ENCODE measurements at places on chromosomes 16 and 17.

- DNase-seq: no peak
These were observed 91.3 kb downstream of the SKAP1 start for GRCh38 chr17:48338720-48339119.

GRCh38 chr17:82863941-82864712, 24.3 kb upstream of the ZNF750 start:
- DNase-seq: peak; percentile 92

- no peak for DNase-seq
These were observed 4.0 kb upstream of the PERCC1 start for GRCh38 chr16:1426734-1427471.

DNA sequence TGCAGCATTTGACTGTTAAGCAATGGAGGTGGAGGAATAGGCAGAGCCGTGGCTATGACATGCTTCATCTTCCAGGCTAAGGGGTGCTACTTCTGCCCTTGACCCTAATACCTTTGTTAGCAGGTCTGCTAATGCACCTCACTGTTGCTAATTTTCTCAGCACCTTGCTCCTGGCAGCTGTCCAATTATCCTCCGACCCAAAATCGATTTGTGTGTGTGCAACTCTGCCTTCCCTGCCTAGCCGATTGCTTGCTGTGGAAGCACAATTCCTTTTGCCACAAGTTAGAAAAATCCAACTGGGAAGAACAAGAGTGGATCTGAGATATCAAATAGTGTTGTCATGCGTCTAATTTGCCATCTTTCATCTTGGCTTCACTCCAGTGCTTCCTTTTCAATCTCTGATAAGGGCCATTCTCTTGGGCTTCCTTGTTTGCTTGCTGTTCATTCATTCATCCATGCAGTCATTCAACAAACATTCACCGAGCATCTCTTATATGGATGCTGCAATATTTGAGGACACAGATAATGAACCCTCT, 422.8 kb downstream of the RBFOX1 start:
- no peak for DNase-seq

DNA sequence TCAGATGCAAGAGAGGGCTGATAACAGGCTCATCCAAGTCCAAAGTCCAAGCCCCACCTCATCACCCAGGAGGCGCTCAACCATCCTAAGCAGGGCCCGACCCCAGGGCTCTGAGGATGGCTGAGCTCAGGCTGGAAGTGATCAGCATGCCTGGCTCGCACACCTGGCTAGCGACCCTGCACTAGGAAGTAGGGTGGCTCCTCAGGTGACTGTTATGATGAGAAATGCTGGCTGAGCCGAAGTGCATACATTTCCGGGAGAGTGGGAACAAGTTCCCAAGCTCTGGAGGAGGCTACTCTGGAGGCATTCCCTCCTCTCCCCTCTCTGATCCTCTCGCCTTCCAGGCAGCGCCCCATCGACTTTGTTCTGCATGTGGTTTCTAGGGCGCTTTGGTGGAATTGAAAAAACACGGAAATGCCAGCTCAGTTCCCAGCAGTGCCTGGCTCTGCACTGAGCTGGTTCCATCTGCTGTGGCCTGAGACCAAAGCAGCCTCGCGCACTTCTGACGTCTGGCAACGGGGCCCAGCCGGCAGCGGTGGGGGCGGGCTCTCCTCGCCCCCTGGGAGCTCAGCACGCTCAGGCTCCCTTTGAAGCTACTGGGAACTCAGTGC, 130.3 kb downstream of the IRF8 start:
- no peak for DNase-seq

DNA sequence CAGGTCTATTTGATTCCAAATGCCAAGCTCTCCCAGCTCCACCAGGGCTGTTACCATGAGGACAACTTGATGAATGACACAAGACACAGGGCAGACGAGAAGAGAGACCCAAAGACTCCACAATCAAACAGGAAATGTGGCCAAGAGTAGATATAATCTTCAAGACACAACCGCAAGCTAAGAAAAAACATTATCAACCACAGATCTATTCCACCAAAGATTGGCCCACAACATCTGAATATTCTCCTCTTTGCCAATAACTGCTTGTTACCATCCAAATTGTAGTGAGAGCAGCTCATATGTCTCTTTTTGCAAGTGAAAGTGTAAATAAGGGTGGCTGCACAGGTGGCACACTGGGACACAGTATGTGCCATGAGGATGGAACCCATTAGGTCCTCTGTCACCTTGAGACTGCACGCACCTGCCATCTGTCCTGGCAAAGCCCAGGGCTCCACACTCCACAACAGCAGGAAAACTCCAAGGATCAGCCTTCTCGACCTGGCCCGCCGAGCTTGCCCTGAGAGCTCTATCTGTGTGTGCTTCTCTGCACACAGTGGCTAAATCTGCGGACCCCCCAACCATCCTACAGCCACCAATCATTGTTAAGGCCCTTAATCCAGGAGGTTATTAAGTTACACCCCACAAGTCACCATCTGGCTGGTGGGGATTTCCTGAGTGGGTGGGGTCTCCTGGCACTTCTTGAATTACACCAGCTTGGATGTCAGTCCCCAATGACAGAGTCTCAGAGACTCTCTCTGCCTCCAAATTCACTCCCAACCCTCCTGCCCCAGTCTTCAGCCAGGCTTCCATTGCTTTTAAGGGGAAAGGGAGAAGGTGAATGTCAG, 50.5 kb downstream of the DYNLRB2 start:
- no peak for DNase-seq

GRCh38 chr17:6556121-6557039, at the start of gene PITPNM3:
Gene PITPNM3, minus strand, starts transcription at chr17:6556555. Its CDS starts 149 bp downstream, at chr17:6556406.
- no peak for DNase-seq

DNA sequence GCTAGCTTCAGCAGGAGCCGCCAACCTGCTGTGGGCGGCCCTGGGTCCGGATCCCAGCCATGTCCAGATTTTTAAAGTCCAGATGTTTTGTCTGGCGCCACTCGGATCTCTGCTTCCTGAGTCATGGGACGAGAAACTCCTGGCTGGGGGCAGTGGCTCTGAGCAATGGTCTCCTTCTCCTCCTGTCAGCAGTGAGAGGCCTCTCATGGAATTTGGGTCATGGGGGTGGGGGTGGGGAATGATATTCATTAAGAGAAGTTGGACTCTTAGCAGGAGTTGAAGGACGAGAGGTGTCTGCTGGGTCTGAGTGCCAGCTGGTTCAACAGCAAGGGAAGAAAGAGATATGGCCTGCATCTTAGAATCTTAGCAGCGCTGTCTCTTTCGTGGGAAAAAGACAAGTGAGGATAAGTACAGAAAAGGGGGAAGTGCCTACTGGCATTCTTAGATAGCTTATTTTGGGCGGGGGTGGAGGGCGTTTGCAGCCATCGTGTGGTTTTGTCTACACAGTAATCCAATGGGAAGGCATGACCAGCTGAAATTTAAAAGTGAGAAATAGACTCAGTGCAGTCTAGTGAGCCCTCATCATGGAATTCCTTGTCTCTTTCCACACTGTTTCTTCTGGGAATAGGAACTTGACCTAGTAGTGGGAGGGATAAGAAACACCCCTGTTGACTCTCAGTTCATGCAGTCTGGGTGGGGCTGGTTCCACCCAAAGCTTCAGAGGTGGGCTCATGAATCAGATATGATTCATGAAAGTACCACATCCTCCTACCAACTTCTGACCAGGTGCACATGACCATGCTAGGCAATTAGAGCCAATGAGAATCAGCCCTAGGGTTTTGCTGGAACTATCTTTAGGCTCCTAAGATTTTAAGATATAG, 80.5 kb downstream of the MYH13 start:
- DNase-seq: peak; percentile 40

- DNase-seq: no peak
These were observed 66.1 kb upstream of the SIAH1 start for GRCh38 chr16:48451323-48451722.

DNA sequence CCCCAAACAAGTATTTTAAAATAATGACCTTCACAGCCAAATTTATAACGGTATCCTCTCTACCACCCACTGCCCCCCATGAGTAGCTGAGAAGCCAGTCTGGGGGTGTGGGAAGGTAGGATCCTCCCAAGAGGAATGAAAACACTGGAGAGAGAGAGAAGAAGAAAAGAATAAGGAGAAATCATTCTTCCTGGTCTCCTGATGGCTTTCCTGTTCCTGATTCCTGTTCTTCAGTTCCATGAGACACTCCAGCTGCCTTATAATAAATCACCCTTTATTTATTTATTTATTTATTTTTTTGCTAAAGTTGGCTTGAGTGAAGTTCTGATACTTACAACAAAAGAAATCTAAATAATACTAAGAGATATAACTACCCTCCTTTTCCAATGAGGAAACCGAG, 56.4 kb upstream of the FAM20A start:
- DNase-seq: no peak

- peak; percentile 93 for DNase-seq
These were observed at the start of gene EVI2B for GRCh38 chr17:31313982-31314781. Gene EVI2B, minus strand, starts transcription at chr17:31314054. Its CDS starts 8,445 bp downstream, at chr17:31305609.

DNA sequence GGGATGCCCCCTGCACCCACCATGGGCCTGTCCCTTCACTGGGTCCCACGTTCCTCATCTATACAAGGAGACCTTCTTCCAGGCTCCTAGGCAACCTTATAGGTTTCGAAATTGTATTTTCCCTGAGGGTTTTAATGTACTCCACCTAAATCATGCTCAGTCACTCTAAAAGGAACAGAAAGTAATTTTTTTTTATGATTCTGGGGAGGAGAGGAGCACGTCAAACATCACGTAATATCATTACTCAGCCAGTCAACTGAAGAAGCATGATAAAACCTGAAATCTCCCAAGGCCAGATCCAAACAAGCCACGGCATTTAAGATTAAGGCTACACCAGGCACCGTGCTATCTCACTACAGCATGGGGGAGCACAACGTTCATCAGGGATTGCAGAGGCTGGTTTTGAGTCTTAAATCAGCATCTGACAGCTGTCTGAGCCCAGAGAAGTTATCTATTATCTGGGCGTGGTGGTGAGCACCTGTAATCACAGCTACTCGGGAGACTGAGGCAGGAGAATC, 3.9 kb upstream of the TMEM114 start:
- DNase-seq: no peak

DNA sequence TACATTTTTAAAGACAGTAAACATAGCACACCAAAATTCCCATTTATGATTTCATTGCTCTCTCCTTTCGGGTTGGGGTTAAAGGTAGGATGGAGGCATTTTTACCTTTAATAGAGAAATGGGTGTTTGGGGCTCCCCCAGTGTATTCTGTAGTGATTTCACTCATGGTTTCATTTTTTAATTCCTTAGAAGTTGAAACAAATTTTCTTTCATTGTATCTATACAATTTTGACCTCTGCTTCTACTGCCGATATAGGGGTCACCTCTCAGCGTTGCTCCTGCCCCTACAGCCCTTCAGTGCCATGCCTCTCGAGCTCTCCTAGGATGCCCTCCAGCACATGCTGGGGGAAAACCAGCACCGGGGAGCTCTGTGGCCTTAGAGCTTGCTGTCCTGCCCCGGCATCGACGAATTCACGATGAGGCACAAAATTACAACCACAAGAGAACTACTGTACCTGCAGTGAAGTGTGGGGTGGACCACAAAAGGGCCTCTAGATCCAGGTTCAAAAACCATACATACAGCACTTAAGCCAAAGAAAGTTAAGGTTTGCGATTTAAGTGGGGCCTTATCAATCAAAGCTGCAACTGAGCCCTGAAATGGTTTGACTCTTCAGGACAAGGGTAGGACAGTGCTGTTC, 39.3 kb downstream of the LITAFD start:
- DNase-seq: no peak

DNA sequence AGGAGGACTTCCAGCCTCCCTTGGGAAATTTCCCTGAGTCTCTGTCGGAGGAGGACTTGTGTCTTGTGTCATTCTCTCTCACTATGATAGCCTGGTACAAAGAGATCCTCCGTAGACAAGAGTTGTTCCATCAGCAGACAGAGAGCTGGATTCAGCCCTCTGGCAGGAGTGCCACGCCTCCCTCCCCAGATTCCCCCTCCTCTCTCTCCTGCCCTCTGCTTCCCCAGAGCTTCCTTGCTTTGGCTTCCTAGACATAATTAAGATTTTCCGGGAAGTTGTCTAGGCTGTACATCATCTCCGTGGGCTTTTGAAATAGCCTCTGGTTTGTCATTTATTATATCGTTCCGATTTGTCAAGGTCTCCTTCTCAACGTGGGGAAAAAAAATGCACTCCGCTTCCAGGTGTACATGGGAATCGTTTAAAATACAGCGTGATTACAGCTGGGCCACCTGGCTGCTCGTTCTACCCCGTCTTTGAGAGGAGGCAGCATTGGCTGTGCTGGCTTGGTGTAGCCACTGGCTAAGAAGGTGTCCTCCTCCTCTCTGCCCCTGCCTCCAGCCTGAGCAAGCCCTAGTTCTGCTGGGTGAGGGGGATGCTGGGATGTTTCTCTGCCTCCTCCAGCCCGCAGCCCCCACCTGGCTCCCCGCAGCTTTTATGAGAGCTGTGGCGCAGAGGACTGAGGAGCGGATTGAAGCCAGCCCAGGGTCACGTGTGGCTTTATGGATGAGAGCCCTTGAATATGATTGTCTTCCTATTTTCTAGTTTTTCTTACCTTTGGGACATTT, 282.5 kb downstream of the SNX29 start:
- no peak for DNase-seq

DNA sequence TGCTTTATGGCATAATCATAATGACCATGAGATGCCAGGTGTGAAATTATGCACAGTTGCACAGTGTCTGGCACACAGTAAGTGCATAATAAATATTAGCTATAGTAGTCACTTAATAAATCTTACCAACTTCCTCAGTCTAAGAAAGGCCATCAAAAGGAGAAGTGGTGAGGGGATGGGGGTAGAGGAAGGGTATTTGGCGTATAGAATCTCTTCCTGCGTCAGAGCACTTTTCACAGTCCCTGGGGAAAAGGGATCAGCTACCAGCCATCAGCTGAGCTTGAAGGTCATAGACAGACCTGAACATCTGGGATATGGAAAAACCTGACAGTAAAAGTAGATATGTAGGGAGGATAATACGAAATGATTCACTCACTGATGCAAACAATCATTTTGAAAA, 5.8 kb downstream of the CRHR1 start:
- no peak for DNase-seq

DNA sequence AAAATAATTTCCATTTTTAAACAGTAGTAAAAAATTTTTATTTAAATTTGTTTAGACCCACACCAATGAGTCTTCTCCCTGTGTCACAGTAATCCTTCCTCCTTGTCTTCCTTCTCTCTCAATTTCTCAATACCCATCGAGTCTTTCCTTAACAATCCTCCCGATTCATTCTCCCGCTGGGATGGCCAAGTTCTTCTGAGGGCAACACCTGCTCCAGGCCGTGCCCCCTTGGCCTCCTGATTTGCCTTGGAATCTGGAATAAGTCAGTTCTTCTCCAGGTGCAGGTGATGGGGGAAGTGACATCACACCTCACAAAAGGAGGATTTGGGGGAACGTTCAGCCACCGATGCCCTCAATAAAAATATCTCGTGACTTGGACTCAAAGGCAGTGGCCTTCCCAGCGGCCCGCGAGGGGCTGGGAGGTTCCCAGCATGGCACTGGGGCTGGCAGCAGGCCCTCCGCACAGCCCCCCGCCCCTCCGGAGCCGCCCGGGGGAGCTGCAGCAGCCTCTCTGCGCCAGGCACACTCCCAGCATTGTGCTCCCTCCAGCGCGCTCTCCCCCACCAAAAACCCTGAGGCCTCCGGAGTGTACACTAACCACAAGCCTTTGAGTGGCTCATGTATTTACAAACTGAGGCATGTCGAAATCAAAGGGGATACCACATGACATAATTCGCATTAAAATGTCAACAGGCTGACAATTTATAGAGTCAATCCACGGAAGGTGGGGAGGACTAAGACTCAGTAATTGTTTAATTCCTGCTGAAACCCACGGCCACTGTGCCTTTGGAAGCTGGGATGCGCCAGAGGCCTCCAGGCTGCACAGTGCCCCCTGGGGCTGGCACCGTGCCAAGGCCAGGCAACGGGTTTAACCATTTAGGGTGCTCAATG, 120.5 kb downstream of the ZFHX3 start:
- peak; percentile 87 for DNase-seq
